ENCODE measurements at places on chromosomes 2 and 18. TPM values are rescaled to one million over a fixed set of nuclear protein-coding genes. Genes with fewer than 3 reads are reported as not detected.

Gene ACVR1C
- total RNA-seq, result 0.93 TPM

Gene EML4
- total RNA-seq, result 65.7 TPM

Gene ALKAL2
- total RNA-seq, result 6.9 TPM

- no peak for DNase-seq
These were observed 49.2 kb downstream of the NPAS2 start for GRCh38 chr2:100869120-100869519.

GRCh38 chr2:203904022-203904421, 32.5 kb upstream of the ICOS start:
- no peak for DNase-seq

DNA sequence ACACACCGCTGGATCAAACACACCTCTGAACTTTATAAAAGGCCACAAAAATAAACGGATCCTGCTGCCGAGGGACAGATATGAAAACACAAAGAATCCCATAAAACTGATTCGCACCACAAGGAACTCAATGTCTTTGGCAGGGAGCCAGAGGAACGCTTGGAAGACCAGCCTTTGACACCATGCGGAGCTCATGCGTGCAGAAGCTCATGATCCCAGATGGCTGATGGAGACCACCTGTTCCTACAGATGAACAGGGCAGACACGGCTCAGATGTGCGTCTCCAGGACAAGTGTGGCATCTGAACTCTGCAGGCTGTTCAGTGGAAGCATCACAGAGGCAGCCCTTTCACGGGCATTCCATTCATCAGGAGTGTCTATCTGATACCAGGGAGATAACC, 24.9 kb downstream of the COPS9 start:
- DNase-seq, result no peak

- no peak for DNase-seq
These were observed 83.4 kb downstream of the TTC27 start for GRCh38 chr2:32711219-32711618.

- peak; percentile 5 for DNase-seq
These were observed 1988.8 kb upstream of the PIK3C3 start for GRCh38 chr18:39966275-39966674.

DNA sequence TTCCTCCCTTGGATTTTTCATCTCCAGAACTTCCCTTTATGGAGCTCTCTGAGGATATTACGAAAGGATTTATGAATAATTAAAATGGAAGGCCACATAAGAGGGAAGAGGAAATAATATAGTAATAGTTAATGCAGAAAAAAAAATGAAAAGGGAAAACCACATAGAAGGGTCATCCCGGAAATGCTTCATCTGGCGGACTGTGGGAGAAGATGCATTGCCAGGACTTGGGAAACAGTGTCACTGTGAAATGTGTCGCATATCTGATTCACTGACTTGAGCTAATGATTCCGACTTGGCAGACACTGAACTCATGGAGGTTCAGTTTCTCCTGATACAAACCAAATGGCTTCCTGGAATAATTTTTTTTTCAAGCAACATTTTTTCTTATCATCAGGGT, 129.9 kb upstream of the RMP24 start:
- no peak for DNase-seq

Data from thyroid gland (tissue), 4 donors.